ENCODE measurements at places on chromosomes 7 and 10. TPM values are rescaled to one million over a fixed set of nuclear protein-coding genes. Genes with fewer than 3 reads are reported as not detected.
A peak's percentile ranks its signal among the peaks of the same experiment; 100 is the strongest.

Gene COL1A2
- total RNA-seq, result 234 TPM

Gene CTAGE8
- total RNA-seq, result 5.4 TPM

Gene PNLIPRP3
- 1.3 TPM for total RNA-seq

Gene BCL7B
- 9.0 TPM for total RNA-seq

DNA sequence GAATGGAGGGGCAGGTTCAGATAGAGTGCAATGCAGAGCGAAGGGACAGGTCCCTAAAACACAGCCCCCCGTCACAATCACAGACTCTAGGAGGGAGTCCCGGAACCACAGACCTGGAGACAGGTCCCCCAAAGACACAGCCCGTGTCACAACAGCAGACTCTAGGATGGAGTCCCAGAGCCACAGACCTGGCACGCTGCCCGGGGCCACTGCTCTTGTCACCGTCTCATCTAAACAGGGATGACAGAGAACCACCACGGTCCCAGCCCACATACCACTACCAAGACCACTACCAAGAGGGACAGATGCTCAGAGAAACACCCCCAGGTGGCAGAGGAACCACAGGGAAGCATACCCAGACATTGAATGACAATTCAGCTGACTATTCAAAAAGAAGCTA lies 183.9 kb downstream of the TCERG1L start:
- peaks cover 41% of the 10 kb centered on the region for H3K27me3 ChIP-seq
- H3K27ac ChIP-seq, result no peak overlapping the region
- no peaks in the 10 kb centered on the region for H3K36me3 ChIP-seq
- H3K4me1 ChIP-seq, result no peaks in the 10 kb centered on the region
- no peak overlapping the region for H3K4me3 ChIP-seq
- no peak for DNase-seq

- H3K4me3 ChIP-seq, result no peak overlapping the region
- H3K27me3 ChIP-seq, result no peaks in the 10 kb centered on the region
- no peaks in the 10 kb centered on the region for H3K4me1 ChIP-seq
- no peak for DNase-seq
- H3K36me3 ChIP-seq, result no peaks in the 10 kb centered on the region
- H3K27ac ChIP-seq, result no peak overlapping the region
These were observed 295.9 kb downstream of the CSTF2T start for GRCh38 chr10:51403521-51403920.

DNA sequence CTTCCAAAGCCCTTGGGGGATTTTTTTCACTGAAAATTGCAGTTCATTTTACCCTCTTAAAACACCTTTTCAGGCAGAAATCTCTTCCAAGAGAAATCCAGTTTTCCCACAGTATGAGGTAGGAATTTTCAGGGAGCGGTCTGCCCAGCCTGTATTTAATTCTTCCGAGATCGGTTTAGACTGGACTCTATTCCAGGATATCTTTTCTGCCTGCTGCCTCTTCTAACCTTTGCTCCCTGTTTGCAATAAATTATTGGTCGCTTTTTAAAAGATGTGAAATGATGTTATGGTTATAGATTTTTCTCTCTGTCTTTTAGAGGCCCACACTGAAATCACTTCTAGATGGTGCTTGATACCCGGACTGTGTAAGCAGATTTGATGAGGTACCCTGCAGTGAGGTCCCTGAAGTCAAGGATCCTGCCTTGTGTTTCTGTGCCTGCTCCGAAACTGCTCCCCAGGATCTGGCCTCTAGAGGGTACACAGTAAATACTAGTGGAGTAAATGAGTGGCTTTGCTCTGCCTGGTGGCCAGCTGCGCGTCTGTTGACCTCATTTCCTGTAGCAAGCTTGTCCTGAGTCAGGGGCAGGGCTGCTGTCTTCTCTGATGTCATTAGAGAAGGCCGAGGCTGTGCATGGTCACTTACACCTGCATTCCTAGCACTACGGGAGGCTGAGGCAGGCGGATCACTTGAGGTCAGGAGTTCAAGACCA lies 191.6 kb downstream of the FANK1 start:
- H3K36me3 ChIP-seq, result no peaks in the 10 kb centered on the region
- H3K4me1 ChIP-seq, result no peaks in the 10 kb centered on the region
- H3K27me3 ChIP-seq, result no peaks in the 10 kb centered on the region
- no peak for DNase-seq

- H3K36me3 ChIP-seq, result no peaks in the 10 kb centered on the region
- H3K4me3 ChIP-seq, result no peak overlapping the region
- DNase-seq, result no peak
- H3K27ac ChIP-seq, result no peak overlapping the region
These were observed 159.8 kb downstream of the AOAH start for GRCh38 chr7:36564489-36564888.

DNA sequence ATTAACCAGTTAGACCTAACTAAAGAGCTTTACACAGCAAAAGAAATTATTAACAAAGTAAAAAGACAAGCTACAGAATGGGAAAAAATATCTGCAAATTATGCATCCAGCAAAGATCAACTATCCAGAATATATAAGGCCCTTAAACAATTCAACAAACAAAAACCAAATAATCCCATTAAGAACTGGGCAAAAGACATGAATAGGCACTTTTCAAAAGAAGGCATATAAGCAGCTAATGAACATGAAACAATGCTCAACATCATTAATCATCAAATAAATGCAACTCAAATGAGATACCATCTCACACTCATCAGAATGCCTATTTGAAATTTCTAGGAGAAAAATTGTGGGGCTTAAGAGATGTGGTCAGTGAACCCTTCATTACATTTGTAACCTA lies 15.0 kb upstream of the DMTF1 start:
- no peaks in the 10 kb centered on the region for H3K4me1 ChIP-seq
- no peak overlapping the region for H3K27ac ChIP-seq
- no peaks in the 10 kb centered on the region for H3K36me3 ChIP-seq
- H3K4me3 ChIP-seq, result no peak overlapping the region
- H3K27me3 ChIP-seq, result no peaks in the 10 kb centered on the region

- peak overlapping the region; percentile 94 for H3K27ac ChIP-seq
- no peaks in the 10 kb centered on the region for H3K36me3 ChIP-seq
- peaks cover 19% of the 10 kb centered on the region for H3K4me1 ChIP-seq
- no peak for DNase-seq
These were observed 12.0 kb downstream of the HOXA4 start for GRCh38 chr7:27118580-27118979.

- H3K27me3 ChIP-seq, result no peaks in the 10 kb centered on the region
- no peak overlapping the region for H3K27ac ChIP-seq
- H3K36me3 ChIP-seq, result no peaks in the 10 kb centered on the region
- no peak for DNase-seq
These were observed 78.7 kb upstream of the KMT2E start for GRCh38 chr7:104935276-104935675.

DNA sequence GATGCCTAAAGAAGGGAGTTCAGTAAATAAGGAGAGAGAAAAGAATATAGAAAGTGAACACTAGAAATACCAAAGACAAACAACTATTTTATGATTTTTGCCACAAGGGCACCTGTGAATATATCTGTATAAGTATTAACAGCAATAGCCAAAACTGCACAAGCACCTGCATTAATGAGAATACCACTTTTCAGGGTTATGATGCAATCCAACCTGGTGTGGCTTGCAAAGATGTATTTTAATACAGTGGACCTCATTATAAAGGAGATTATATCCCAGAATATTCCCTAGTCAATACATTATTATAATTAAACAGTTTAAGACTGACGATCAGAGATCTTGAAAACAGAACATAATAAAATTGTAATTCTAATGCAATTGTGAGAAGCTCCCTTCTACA lies 4.0 kb downstream of the BRAF start:
- H3K4me1 ChIP-seq, result peaks cover 57% of the 10 kb centered on the region
- no peaks in the 10 kb centered on the region for H3K27me3 ChIP-seq
- no peak for DNase-seq
- no peak overlapping the region for H3K27ac ChIP-seq

DNA sequence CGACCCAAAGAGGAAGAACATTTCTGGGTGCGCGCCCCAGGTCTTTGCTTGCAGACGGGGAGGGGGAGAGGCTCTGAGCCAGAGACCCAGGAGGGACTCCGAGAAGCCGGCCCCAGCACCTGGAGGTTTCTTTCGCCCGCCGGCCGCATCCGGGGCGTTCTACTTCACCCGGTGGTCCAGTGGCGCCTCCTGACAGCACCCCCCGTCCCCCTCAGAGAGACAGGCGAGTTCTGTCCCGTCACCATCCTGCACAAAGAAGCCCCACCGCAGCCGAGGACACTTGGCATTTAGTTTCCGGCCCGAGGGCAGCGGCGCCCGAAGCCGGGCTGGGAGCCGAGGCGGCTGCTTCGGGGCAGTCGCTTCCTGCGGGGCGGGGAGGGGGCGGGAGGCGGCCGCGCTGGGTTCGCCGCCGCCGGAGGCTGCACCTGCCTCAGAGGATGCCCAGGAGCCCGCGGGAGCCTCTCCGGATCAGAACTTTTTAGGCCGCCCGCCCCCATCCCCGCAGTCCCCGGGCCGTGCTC lies at the start of gene TMEM178B:
TMEM178B (plus strand) TSS at position 424 of the 521 bp plus-strand sequence.
- H3K4me1 ChIP-seq, result peaks cover 41% of the 10 kb centered on the region
- peak within 1 kb of the TSS; percentile 70 for H3K27ac ChIP-seq
- H3K36me3 ChIP-seq, result no peaks in the 10 kb centered on the region
- peak; percentile 21 for DNase-seq

- H3K4me1 ChIP-seq, result peaks cover 13% of the 10 kb centered on the region
- H3K4me3 ChIP-seq, result no peak overlapping the region
- H3K27ac ChIP-seq, result no peak overlapping the region
- H3K27me3 ChIP-seq, result no peaks in the 10 kb centered on the region
These were observed 362.7 kb downstream of the REEP3 start for GRCh38 chr10:63883861-63884260.

GRCh38 chr10:49360271-49361177 lies 35.4 kb downstream of the DRGX start:
- no peaks in the 10 kb centered on the region for H3K27me3 ChIP-seq
- no peak overlapping the region for H3K4me3 ChIP-seq
- DNase-seq, result peak; percentile 24
- H3K4me1 ChIP-seq, result no peaks in the 10 kb centered on the region
- H3K27ac ChIP-seq, result no peak overlapping the region
- no peaks in the 10 kb centered on the region for H3K36me3 ChIP-seq

- DNase-seq, result no peak
- H3K4me1 ChIP-seq, result no peaks in the 10 kb centered on the region
- H3K4me3 ChIP-seq, result no peak overlapping the region
- H3K27me3 ChIP-seq, result no peaks in the 10 kb centered on the region
These were observed 235.8 kb downstream of the PAXIP1 start for GRCh38 chr7:154767142-154767541.

DNA sequence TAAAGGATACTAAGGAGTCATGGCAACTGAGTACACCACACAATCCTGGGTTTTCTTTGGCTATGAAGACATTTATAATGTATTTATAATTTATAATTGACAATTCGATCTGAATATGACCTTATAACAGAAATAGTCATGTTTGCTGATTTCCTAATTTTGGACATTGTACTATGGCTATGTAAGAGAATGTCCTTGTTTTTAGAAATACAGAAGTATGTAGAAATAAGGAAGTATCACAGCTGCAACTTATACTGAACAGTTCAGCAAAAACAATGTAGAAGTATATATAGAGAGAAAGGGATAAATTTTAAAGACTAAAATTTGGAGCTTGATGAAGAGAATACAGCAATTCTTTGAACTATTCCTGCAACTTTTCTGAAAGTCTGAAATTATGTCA lies 32.6 kb downstream of the PRLHR start:
- H3K36me3 ChIP-seq, result no peaks in the 10 kb centered on the region
- H3K27me3 ChIP-seq, result no peaks in the 10 kb centered on the region
- DNase-seq, result no peak
- H3K27ac ChIP-seq, result no peak overlapping the region
